ENCODE measurements at places on chromosomes 1 and 21.

- no peak for DNase-seq
Measured at GRCh38 chr1:145922266-145922665, 3.7 kb upstream of the PEX11B start.

GRCh38 chr1:20724364-20725188, 6.8 kb upstream of the KIF17 start:
- DNase-seq: no peak

DNA sequence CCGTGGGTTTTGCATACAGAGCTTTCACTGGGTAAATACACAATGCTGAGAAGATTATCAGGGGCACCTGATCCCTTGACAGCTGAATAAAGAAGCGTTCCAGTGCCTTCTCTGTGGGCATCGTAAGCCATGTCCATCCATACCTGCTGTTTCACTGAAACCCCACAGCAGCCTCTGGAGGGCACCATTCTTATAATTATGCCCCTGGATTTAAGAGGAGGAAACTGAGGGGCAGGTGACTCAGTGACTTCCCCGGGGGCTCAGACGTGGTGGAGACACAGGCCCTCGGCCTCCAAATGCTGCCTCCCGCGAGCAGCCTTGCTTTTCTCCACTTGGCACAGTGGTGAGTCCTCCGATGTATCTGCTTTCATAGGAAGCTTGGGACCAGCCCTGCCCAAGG, 56.7 kb downstream of the B3GALT5 start:
- no peak for DNase-seq

DNA sequence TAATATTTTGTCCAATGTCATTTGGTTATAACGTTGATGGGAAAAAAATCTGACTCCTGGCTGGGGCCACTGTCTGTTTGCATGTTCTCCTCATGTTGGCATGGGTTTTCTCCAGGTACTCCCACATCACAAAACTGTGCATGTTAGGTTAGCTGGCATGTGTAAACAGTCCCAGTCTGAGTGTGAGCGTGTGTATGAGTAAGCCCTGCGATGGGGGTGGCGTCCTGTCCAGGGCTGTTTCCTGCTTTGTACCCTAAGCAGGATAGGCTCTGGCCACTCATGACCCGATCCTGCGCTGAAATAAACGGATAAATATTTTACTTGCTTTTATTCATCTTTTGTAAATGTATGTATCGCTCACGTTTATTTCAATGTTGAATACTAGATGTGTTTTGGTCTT, 13.5 kb downstream of the EFCAB14 start:
- no peak for DNase-seq

GRCh38 chr1:233459968-233460367, 132.4 kb downstream of the MAP3K21 start:
- peak; percentile 50 for DNase-seq

DNA sequence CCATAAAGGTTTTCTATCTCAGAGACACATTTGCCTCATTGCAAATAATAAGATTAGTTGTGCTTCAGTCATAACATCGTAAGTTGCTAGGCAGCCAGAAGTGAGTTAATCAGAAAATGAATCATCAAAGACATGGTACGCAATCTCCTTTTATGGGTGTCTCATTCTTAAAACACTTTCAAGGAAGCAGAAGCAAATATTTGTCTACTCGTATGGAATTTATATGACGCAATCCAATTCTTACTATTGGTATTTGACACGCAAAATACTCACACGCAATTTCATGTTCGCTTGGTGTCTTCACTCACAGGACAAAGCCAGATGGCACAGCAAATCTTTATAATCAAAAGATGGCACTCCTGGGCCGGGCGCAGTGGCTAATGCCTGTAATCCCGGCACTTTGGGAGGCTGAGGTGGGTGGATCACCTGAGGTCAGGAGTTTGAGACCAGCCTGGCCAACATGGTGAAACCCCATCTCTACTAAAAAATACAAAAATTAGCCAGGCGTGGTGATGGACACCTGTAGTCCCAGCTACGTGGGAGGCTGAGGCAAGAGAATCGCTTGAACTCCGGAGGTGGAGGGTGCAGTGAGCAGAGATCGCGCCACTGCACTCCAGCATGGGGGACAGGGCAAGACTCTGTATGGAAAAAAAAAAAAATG, 56.4 kb downstream of the HLCS start:
- DNase-seq: peak; percentile 95

GRCh38 chr1:230186003-230186863, 119.2 kb downstream of the GALNT2 start:
- peak; percentile 75 for DNase-seq

GRCh38 chr21:39004634-39005501, 178.4 kb downstream of the PSMG1 start:
- DNase-seq: no peak

DNA sequence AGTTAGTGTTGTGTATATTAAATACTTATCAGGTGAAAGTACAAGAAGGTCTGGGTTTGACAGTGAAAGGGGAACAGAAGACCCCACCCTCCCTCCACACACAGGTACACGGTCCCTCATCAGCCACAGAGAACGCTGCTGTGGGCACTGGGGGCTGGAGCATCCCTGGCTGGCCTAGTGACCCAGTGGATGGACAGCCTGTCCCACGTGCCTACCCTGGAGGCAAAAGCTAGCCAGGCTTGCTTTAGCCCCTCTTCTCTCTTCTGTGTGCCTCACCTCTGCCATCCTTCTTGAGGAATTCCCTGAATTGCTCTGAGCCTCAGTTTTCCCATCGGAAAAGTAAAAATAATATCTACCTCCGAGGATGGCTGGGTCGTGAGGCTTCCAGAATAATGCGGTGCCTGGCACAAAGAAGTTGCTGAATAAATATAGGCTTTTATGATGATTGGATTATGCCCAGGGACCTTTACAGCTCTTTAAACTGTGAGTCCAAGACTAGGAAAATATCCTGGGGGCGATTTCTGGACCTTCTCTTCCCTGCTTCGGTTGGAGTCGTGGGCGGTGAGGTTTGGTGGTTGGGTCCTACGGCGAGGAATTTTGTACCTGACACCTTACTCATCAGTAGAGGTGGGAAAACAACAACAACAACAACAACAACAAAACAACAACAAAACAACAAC, 918 bp downstream of the IFNLR1 start:
- DNase-seq: peak; percentile 24

GRCh38 chr1:88612292-88612691, 71.8 kb upstream of the PKN2 start:
- DNase-seq: no peak

DNA sequence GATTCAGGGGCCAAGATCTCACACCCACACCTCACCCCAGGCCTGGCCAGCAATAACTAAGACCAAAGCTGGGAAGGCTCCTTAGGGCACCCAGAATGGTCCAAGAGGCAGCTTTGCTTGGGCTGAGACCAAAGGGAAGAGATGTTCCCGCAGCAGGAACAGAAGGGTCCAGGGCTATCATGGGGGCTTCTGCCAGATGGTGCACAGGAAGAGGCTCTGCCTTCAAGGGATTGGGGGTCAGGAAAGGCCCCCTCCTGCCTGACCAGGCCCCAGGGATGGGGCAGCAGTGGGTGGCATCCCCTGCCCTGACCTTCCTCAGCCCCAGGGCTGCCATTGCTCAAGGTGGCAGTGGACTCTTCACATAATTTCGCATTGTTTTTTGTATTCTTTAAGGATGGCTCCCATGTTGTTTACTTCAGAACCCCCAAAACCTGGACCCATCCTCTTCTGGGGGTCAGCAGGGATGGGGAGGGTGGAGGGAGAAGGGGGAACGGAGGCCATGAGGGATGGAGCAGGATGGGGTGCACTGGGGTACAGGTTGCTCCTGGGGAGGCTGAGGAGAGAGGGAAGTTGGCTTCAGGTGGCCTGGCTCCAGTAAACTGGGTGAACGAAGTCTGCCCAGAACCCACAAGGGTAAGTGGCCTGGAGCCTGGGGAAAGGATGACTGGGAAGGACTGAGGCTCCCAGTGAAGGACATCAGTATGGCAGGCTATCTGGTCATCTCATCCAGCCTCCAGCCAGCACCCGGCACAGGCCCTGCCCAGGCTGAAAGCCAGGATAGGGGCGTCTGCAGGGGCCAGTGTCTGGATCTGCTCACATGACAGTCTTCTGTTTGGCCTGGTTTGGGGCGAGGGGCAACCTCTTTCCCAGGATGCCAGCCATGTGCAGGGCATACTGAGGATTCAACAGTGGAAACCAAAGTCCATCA, 2.6 kb upstream of the NADK start:
- no peak for DNase-seq

DNA sequence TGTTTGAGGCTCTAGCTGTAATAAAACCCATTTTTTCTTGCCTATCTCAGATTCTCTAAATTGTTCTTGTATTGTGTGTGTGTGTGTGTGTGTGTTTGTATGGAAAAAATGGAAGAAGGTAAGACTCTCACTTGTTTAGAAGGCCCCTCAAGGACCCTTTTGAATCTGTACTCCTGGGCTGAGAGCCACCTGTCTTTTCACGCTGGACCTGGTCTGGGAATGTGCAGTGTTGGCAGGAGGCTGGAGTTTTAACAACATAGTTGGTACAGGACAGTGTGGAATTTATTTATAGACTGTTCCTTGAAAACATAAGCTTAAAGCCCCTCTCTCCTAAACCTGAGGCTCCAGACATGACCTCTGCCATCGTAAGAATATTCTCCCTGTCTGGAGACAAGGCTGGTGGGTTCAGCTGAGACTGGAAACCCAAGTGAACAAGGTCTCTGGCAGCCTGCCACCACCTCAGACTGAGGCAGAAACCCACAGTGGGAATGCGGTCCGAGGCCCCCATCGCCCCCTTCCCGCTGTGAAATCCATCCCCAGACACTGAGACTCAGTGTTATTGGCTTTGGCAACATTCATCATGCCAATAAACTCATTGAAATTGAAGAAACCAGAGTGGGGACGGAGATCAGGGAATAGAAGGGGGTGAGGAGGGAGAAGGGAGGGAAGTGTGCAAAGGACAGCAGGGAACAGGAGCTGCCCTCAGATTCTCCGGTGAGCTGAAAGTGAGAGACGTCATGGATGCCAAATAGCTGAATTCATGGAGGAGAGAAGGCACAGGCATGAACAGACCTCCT, 24.6 kb upstream of the PLXNA2 start:
- DNase-seq: no peak

DNA sequence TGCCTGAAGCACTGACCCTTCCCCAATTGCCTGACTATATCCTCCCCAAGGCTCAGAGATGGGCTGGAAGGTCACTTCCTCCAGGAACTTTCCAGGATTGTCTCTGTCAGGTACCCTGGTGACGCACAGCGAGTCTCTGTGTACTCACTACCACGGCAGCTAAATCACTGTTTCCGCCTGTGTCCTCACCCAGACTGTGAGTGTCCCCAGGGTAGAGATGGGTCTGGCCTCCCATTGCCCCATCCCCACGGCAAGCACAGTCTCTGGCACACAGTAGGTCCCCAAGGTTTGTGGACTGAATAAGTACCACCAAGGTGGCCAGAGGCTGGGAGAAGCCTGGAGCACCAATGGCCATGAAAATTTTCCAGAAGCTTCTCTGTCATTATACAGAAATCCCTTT, 93.8 kb upstream of the RUNX3 start:
- no peak for DNase-seq

- no peak for DNase-seq
Measured at GRCh38 chr1:94012708-94013366, 103.6 kb upstream of the GCLM start.

DNA sequence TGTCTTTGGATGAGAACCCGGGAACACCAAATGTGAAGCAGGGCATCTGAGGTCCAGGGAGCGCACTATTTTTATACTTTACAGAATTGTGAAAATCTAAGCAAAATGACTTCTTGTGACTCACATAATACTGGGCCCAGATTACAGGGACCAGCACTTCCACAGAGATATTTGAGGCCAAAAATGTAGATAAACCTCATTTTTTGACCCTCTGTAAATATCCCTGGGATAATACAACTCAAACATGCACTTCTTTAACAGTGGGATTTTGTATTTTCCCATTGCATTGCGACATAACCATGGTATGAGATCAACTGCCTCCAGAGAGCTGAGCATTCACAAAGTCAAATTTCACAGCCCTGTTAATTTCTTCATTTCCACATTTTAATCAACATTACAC, 289.4 kb upstream of the ADGRL4 start:
- DNase-seq: no peak

- no peak for DNase-seq
Measured at GRCh38 chr1:150015651-150016131, 5.2 kb upstream of the OTUD7B start.

GRCh38 chr1:112937495-112937894, 18.5 kb downstream of the SLC16A1 start:
- DNase-seq: peak; percentile 25

GRCh38 chr1:21863981-21864380, 51.9 kb downstream of the LDLRAD2 start:
- no peak for DNase-seq

Data from renal cortical epithelial cell (primary cell).